ENCODE measurements at places on chromosomes 11 and 22.

GRCh38 chr11:69107413-69107812, 48.3 kb upstream of the SMIM38 start:
- no peak for DNase-seq

GRCh38 chr22:20968281-20968977, 1.4 kb downstream of the AIFM3 start:
- no peak for DNase-seq

GRCh38 chr11:15222777-15223176, 108.1 kb downstream of the INSC start:
- no peak for DNase-seq

- no peak for DNase-seq
Observed at GRCh38 chr11:37313266-37313665, 715.2 kb upstream of the RAG2 start.

DNA sequence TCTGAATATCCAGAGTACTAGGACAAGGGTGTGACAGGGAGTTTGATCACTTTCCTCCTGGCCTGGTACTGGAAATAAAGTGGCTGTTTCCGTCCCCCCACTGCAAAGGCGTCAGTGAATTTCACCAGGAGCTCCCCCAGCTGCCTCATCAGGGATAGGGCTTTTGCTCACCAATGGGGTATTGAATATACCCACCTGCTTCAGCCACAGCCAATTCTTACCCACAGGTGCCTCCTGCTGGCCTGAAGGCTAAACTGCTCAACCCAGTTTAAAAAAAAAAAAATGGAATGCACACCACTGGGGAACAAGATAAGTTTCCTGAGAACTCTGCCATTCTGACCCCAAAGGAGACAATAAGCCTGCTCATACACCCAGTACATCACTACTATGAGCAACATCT, 65.3 kb upstream of the MS4A8 start:
- no peak for DNase-seq

GRCh38 chr11:72432347-72433287, 1.7 kb downstream of the CLPB start:
- DNase-seq: no peak

DNA sequence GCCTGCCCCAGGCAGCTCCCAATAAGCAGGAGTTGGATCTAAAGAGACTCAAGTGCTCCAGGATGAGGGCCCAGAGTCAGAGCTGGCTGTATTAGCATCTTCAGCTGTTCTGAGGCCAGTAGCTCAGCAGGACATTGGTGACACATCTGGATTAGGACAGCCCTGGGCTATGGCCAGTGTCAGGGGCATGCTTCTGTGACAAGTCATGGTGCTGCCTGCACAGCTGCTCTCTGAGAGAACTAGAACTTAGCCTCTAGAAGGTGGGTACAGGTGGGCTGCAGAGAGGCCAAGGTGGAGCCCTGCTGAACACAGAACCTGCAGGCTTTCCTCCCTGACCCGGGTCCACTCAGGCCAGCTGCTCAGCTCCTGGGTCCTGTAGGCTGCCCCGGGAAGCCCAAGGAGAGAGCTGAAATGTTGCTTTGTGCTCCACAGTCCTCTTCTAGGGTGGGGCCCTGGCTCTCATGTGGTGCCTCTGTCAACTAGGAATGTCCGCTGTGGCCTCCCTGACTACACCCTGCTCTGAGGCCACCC, 426.9 kb downstream of the SOX6 start:
- no peak for DNase-seq

- no peak for DNase-seq
Observed at GRCh38 chr11:47536915-47537314, 16.0 kb downstream of the CELF1 start.

- no peak for DNase-seq
Observed at GRCh38 chr11:4066910-4067309, 27.7 kb upstream of the RRM1 start.

GRCh38 chr11:6586434-6587359, 16.7 kb downstream of the RRP8 start:
- no peak for DNase-seq

DNA sequence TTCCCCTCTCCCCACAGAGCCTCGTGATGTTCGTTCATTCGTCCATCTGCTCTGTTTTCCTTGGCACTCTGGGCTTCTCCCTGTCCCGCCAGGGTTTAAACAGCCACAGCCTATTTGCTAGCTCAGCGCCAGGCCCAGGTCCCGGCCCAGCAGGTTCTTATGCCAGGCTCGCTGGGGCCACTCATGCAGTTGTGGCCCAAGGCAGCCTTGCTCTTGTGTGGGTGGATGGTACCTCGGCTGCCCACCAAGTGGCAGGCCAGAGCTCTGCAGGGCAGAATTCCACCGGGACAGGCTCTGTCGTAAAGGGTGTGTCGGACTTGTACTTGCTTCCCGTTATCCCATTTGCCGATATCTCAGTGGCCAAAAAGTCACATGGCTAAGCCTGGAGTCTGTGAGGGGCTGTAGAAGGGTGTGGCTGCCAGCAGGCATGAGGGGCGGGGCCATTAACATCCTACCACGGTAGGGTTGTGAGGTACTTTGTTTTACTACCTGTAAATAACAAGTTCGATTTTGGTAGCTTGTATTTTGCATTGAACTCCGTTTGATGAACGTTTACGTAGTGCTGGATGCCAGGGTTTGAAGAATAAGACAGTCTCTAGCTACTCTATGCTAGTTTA, 7.9 kb downstream of the FAM118A start:
- peak; percentile 39 for DNase-seq

- no peak for DNase-seq
Observed at GRCh38 chr22:48820481-48821345, 1007.0 kb downstream of the BRD1 start.

DNA sequence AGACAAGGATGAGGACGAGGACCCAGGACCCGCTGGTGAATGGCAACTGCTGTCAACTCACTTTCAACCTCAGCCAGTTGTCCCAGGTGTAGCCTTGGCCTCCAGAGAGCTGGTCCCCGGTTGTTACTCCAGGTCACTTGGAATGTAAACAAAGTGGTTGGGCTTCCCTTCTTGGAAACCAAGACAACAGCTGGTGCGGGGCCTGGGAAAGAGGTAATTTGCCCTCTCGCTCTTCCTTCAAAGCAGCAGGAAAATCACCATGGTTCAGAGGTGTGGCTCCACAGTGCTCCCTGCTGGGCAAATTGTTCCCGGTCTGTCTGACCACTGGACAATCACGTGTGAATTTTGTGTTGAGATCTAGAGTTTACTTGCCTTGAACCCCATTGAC, 15.0 kb downstream of the SLC1A2 start:
- peak; percentile 36 for DNase-seq

GRCh38 chr11:85960678-85961077, 105.5 kb downstream of the CCDC83 start:
- no peak for DNase-seq

DNA sequence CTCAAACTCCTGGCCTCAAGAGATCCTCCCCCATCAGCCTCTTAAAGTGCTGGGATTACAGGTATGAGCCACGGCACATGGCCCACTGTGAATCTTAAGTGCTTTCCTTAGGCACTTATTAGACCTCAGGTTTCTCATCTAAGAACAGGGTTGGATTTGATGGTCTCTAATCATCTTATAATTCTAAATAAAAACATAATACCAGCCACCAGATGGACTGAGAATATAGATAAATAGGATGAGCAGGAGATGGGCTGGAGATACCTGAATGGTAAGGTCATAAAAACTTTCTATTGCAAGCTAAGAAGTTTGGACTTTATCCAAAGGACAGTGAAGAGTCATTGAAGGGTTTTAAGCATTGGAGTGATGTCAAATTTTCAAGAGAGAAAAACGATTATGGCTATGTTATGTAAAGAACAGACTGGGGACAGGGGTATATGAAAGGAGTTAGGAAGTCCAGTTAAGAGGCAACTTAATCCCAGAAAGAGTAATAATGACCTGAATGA, 85.2 kb downstream of the RELT start:
- DNase-seq: no peak

- DNase-seq: no peak
Observed at GRCh38 chr22:43441751-43442150, 29.9 kb downstream of the MPPED1 start.

- DNase-seq: no peak
Observed at GRCh38 chr11:26510756-26511155, 61.3 kb downstream of the MUC15 start.

DNA sequence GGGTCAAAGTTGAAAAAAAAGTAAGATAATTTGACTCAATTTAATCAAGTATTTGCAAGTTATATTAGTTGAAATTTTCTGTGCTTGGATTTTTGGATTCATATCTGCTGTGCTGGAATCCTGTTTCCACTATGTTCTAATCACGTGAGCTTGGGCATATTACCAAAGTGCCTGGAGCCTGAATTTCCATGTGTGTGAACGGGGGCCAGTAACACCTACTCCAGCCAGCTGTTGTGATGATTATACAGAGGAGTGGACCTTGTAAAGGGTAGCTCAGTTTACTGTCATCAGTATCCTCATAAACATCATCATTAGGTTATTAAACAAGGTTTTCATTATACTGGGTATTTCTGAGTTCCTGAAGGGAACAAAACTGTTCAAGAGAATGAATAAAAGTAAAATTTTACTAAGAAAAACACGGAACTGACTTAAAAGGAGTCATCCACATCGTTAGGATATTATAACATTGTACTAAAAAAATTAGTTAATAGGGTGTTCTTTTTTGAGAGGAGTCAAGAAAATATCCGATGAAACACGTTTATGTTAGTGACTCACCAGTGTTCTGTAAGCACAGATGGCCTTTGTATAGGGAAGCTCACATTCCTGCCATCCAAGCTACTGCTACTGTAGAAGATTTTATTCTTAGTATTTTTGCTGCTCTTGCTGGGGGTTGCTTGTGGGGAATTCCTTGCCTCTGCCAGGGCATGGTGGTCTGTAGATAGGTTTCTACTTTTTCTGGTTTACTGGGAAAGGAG, 144.1 kb downstream of the ARHGAP42 start:
- peak; percentile 55 for DNase-seq

GRCh38 chr22:49047447-49047846, 780.2 kb downstream of the BRD1 start:
- peak; percentile 4 for DNase-seq

- no peak for DNase-seq
Observed at GRCh38 chr11:60809691-60810090, 24.6 kb downstream of the MS4A10 start.

GRCh38 chr11:126485021-126485792, 129.7 kb downstream of the ST3GAL4 start:
- DNase-seq: no peak

DNA sequence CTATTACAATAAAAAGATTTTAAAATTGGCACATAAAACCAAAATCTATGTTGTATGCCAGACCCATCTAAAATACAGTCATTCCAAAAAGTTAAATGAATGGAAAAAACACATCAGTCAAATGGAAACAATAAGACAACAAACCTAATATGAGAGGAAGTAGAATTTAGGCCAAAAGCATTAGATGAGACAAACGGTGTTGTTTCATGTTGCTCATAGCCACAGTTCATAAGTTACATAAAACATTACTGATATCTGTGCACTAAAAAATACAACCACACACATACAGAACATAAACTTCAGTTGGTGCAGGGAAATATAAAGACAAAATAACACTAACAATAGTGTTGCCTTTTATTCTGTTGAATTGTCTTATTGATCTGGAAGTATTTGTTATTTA, 661.9 kb downstream of the CNTN5 start:
- DNase-seq: no peak

DNA sequence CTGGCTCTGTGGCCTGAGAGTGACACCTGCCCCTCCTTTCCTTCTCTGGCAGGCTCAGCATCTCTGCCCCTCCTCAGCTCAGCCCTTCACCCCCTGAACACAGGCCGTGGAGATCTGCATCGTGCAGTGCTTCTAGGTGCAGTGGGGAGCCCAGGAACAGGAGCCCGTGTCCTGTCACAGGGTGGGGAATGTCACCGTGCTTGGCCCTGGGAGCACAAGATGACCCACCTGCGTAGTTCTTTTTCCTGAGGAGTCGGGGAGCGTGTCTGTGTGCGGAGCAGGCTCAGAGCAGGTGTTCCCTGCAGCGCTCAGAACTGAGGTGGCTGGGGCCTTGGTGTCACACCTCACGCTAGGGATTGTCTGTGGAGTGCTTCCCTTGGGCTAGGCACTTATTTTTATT, 10.6 kb downstream of the TBC1D22A start:
- DNase-seq: no peak

- DNase-seq: no peak
Observed at GRCh38 chr11:1648653-1649420, 19.3 kb downstream of the KRTAP5-5 start.

- DNase-seq: peak; percentile 95
Observed at GRCh38 chr11:128458321-128458720, 129.0 kb downstream of the ETS1 start.

- no peak for DNase-seq
Observed at GRCh38 chr11:129698212-129698611, 117.4 kb upstream of the TMEM45B start.

GRCh38 chr11:130269326-130269943, 45.3 kb downstream of the ZBTB44 start:
- DNase-seq: no peak

DNA sequence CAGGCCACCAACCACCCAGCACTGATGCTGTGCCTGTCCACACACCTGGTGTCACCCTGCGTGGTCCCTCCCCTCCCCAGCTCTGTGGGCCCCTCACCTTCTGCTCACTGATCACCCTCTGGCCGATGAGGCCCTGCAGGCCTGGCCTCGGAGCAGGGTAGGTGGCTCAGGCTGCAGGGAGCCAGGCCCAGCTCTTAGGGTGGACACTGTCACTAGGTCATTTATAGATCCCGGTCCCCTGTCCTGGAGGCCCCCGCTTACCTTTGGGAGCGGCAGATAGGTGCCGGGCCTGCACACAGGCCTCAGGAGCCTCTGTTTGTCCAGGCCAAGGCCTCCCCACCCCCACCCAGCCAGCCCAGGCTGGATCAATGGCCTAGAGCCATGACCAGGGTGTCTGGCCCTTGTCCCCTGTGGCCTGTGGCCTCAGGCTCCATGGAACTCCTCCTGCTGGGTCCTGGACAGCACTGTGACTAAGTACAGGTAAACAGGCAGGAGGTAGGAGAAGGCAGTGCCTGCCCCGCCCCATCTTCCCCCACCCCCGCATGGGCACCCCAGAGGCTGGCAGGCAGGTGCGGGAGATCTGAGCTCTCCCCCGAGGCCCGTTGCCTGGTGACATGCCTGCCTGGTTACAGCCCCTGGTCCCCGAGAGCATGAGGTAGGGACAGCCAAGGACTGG, at the start of gene TMPRSS6:
Gene TMPRSS6 (minus strand): TSS at position 472 of the 676 bp plus-strand sequence. CDS start 6,296 bp downstream, outside the sequence.
- no peak for DNase-seq

GRCh38 chr11:69974528-69974927, 103.6 kb upstream of the ANO1 start:
- DNase-seq: no peak

DNA sequence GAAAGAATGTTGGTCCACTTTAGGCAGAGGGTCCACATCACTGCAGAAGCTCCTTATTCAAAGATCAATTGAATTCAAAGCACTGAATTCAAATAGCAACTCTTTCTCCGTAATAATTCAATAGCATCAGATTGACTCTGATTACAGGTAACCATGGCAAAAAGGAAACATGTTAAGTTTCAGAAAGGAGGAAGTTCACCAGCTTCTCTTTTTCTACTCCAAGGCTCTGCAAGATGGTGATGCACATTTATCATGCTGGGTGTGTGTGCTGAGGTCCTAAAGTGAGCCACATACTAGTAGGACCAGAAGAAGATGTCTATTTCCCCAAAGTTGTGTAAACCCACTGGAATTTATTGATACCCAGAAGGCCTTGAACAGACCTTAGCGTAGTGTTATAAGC, 18.0 kb upstream of the DRD2 start:
- no peak for DNase-seq

- no peak for DNase-seq
Observed at GRCh38 chr11:23674866-23675265, 814.6 kb upstream of the CCDC179 start.

GRCh38 chr11:60918251-60918938, 4.4 kb downstream of the TMEM109 start:
- peak; percentile 86 for DNase-seq
